ENCODE measurements at places on chromosomes 12 and 14. TPM values are rescaled to one million over a fixed set of nuclear protein-coding genes. Genes with fewer than 3 reads are reported as not detected.

DNA sequence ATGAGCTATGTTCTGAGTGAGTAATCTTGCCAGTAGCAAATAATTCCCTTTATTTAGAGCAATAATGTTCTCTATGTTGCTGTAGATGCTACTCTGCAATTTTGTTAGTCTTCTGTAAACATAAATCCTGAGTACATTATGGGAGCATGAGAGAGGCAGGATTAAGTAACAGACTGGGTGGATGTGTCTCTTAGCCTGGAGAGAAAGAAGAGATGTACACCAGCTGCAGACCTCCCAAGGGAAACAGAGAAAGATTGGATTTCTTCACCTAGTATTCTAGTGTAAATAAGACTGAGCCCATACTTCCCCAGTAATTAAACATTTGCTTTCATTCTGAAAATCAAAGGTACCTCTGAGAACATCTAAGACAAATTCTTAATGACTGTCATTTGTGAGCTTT is 564.0 kb downstream of the TRHDE start:
- DNase-seq = no peak

The SLC39A9 gene
- 57.2 TPM for total RNA-seq

DNA sequence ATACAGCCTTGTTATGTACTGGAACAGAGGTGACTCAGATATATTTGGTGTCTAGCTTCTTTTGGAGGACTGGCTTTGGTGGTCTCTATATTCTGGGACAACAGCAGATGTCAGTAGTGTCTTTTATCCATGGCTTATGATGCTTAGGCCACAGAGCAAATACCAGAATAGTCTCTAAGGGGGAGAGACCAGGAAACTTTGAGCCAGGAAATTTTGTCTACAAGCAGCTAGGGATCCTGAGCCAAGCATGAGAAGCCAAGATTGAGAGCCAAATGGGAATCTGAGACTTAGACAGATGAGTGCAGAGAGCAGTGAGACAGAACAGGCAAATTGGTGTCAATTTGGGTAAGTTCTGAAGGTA is 28.4 kb upstream of the PTPRR start:
- no peak for DNase-seq

The POTEG gene
- total RNA-seq = not detected

DNA sequence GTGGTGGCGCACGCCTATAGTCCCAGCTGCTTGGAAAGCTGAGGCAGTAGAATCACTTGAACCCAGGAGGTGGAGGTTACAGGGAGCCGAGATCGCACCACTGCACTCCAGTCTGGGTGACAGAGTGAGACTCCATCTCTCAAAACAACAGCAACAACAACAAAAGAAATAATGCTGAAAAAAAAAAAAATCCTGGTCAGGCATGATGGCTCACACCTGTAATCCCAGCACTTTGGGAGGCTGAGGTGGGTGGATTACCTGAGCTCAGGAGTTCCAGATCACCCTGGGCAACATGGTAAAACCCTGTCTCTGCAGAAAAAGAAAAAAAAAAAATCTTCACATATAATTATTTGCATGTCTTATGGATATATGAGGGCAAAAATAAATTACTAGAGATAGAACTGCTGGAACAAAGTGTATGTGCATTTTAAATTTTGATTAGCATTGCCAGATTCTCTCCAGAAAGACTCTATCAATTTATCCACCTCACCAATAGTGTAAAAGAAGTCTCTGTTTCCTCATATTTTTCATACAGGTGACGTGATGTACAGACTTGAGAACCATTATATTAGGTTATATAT is 75.4 kb downstream of the ATXN2 start:
- no peak for DNase-seq

The SERPINA3 gene
- 0.10 TPM for total RNA-seq

The LRP1 gene
- 21.4 TPM for total RNA-seq

- DNase-seq = no peak
These were observed 114.2 kb upstream of the SINHCAF start for GRCh38 chr12:31440134-31440533.
